ENCODE measurements at places on chromosomes 12 and 14.
A peak's percentile ranks its signal among the peaks of the same experiment; 100 is the strongest.

DNA sequence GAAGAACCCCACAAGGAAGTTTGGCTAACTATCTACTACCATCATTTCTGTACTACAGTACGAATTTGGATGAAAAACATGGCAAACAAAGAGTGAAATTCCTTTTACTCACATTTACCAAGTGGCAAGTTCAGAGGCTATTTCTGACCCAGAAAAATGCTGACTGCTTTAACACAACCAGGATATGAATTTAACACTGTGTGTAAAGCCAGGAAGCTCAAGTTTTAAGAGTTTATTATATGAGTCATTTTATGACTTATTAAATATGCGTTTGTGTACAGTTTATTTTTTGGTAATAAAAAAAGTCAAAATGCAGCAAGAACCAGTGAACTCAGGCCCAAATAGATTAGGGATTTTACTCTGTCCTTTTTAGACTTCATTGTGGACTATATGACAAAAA is 58.4 kb upstream of the STAC3 start:
- no peak for DNase-seq

DNA sequence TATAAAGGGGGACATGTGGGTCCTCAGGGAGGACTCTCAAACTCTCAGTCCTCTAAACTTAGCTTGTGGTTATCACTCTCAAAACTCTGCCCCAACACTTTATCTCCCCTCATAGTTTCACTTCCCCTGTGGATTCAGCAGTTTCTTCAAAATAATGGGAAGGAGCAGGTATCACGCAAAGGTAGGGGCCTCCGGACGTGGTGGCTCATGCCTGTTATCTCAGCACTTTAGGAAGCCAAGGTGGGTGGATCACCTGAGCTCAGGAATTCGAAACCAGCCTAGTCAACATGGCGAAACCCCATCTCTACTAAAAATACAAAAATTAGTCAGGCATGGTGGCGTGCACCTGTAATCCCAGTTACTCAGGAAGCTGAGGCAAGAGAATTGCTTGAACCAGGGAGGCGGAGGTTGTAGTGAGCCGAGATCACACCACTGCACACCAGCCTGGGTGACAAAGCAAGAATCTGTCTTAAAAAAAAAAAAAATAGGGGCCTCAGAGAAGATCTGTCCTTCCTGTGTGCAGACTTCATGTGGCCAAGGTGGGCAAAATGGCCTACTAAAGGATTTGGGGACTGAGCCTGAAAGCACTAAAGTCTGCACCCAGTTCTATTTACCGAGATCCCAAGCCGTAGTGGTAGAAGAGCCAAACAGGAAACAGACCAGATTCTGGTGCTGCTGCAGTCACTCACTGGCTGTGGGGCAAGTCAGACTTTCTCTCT is 6.4 kb downstream of the ITGB7 start:
- DNase-seq, result no peak

DNA sequence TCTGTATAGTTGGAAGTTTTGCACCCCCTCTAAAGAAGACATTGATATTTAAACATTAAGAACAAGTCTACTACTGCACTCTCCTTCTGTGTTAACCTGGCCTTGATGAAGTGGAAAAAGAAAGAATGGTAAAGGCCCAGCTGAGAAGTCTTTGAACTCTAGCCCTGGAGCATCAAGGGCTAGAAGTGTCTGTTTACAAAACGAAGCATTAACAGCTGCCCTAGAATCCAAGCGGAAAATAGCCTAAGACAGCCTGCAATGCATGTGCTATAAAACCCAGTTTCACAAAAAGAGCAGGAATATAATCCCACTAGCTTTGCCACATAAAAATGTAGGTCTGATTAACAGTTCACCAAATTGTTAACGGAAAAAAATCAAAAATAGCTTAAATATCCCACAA is 60.5 kb downstream of the NUMB start:
- no peak for DNase-seq

- no peak for DNase-seq
Observed at GRCh38 chr12:122839907-122840554, 4.8 kb downstream of the HIP1R start.

DNA sequence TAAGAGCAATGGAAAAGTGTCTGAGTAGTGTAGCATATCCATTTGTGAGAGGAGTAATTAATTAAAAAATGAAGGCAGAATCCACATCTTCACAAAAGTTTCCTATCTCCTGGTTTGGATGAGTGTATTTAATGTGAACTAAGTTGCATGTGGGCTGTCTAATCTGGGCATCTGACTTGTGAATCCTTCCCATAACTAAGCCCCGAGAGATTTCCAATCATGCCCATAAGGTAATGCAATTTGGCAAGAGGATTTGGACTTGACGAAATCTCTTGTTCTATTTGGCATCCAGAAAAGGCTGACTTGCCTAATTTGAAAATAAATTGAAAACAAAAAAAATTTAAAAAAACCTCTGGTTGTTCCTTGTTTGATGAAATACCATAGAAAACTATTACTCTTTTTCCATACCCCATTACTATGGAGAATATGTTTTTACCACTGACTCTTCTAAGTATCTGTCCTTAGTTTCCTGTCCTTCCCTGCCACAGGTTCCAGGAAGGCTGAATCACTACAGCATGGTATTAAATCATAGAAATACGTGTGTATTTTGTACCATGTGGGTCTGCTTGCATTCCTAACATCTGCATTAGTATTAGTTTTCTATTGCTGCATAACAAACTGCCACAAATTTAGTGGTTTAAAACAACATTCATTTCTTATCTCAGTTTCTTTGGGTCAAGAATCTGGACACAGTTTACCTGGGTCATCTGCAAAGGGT is 48.4 kb downstream of the ETV6 start:
- no peak for DNase-seq

GRCh38 chr14:52110441-52111086 is 41.7 kb upstream of the NID2 start:
- no peak for DNase-seq

- no peak for DNase-seq
Observed at GRCh38 chr14:52348279-52348678, 34.2 kb downstream of the PTGER2 start.

DNA sequence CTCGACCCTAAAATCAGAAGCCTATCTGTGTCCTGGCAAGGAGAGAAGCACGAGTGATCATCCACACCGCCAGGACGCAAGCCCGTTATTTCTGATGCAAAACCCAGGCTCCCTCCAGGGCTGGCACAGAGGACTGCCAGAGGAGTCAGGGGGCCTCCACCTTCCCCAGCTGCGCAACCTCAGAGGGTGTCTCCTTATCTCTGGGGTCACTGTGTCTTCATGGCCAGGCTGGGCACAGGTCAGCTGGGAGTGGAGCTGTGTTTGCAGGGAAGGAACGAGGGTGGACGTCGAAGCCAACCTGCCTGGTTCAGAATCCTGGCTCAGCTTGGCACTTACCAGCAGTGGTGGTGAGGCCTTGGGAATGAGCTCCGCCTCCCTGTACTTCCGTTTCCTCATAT is 12.0 kb upstream of the SERPINA3 start:
- DNase-seq, result no peak

DNA sequence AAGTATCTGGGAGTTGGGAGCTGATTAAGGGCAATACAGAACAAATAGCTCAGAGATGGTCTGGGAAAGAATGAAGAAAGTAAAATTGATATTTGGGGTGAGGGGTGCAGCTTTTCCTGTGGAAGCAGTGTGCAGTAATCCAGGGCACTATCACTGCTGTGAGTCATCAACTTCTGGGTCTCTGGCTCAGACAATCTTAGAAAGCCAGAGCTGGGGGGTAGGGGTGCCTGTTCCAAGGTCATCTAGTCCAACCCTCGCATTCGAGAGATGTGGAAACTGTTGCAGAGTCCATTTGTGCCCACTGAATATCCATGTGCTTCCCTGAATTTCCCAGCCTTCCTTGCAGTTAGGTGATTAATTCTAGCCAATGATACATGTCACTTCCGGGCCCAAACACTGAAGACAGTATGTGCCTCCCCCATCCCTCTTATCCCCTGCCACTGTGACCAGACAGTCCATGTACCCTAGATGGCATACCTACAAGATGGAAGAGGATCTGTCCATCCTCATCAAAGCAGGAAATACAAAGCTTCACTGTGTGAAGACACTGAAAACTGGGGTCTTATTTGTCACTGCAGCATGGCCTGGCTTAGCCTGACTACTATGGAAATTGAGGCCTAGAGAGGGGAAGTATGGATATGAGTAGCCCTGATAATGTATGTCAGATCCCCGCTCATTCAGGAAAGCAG is 51.9 kb downstream of the ZFP36L1 start:
- DNase-seq, result no peak

GRCh38 chr14:54728700-54729527 is 162.0 kb downstream of the SAMD4A start:
- no peak for DNase-seq

- DNase-seq, result no peak
Observed at GRCh38 chr14:55929136-55929535, 189.1 kb upstream of the PELI2 start.

GRCh38 chr12:4118601-4119156 is 154.9 kb upstream of the CCND2 start:
- DNase-seq, result no peak

GRCh38 chr12:49805409-49805808 is 22.8 kb downstream of the NCKAP5L start:
- DNase-seq, result no peak

DNA sequence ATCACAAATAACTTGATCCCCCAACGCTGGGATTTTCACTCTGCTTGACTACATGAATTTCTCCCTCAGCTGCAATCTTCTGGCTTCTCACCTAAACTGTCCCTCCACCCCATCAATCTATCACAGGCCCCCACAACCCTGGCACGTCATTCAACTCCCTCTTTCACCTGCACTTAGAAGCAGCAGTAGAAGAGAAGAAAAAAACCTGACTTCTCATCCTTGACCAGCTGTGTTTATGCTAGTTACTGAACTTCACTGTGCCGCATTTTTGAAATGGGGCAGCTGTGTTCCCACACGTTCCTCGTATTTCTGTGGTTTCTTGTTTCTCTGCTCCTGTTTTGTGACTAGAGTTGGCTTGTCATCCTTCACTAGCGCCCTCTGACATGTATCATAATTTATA is 35.0 kb downstream of the ITPR2 start:
- no peak for DNase-seq

- peak; percentile 68 for DNase-seq
Observed at GRCh38 chr14:68843471-68844209, 50.8 kb upstream of the ZFP36L1 start.
